Bronchial epithelial cell (primary cell): ENCODE measurements at places on chromosomes 3 and 15. TPM values are rescaled to one million over a fixed set of nuclear protein-coding genes. Genes with fewer than 3 reads are reported as not detected.

The TTLL13 gene
- total RNA-seq = under 0.01 TPM in 2 replicates

The PAK6 gene
- total RNA-seq = 11.6 and 11.8 TPM in 2 replicates

The PLSCR5 gene
- not detected in 2 replicates for total RNA-seq

The ARGFX gene
- not detected in 2 replicates for total RNA-seq

The ANKRD63 gene
- not detected in 2 replicates for total RNA-seq

The PEAK1 gene
- 3.7 and 10.0 TPM in 2 replicates for total RNA-seq

The LYZL4 gene
- total RNA-seq = not detected in 2 replicates

The MYNN gene
- total RNA-seq = 31.6 TPM in 2 replicates

The CCR2 gene
- total RNA-seq = 0.13 TPM in 1 of 2 replicates, not detected in the other

The APBA2 gene
- total RNA-seq = 4.4 and 5.3 TPM in 2 replicates

The NEIL1 gene
- total RNA-seq = 6.1 and 6.6 TPM in 2 replicates
